ACHN (cell line): ENCODE measurements at places on chromosomes 7 and 10.

DNA sequence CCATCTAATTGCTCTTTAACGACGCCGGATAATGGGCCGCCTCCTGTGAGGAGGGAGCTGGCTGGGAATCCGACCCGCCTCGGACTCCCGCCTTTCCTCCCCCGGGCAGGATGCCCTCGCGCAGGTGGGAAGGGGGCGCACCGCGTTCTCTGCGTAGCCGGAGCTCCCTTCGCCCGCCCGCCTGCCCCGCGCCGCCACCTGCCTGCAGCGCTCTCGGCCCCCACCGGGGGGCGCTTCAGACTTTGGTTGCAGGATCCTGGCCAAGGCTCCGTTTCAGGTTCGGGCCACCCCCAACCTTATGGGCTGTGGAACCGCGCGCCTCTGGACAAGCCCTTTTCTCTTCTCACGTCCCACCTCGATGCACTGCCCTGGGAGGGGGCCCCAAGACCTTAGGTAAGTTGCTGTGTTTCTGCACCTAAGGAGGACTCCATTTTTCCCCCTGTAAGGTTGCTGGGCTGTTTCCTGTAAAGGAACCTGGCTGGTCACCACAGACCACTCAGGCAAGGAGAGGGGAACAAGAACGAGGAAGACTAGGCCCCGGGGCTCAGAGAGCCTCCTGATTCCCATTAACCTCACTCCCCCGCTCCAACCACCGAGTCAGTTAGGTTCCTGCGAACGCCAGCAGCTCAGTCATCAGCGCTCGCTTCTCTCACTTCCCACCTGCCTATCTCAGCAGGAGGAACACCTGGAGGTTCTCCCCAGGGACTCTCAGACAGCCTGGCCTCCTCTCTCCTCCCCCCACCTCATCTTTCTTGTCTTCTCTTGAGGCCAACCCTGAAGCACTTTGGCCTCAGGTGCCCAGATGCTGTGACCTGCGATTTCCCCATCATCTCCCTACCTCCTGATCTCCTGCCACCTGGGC lies 11.3 kb upstream of the KAZALD1 start:
- DNase-seq: peak; percentile 77

- DNase-seq: peak; percentile 70
Observed at GRCh38 chr10:58266826-58267712, 625 bp downstream of the IPMK start.

DNA sequence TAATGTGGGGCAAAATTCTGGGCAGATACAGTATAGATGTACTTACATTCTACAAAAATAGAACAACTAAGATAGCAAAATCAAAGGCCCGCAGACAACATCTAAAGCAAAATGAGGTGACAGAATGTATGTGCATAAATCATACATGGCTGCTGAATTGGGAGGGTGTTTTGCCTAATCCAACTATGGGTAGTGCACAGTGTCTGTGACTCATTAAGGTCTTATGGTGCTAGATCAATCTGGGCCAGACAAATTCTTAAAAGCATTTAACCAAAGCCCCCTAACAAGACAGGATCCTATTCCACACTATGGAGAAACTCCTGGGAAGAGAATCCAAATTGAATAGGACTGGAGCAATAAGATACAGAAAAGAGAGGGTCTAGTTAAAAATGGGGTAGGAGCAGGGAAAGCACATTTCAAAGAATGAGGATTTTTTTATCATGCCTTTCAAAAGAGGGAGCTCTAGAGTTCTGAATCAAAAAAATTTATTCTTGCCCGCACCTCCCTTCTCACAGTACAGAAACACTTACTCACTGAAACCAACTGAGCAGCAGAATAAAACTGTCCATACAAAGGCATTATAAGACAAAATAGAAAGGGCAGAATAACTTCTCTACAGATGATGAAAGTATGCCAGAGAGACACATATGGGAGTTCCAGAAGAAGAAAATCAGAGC lies 181.3 kb downstream of the RNLS start:
- peak; percentile 44 for DNase-seq

DNA sequence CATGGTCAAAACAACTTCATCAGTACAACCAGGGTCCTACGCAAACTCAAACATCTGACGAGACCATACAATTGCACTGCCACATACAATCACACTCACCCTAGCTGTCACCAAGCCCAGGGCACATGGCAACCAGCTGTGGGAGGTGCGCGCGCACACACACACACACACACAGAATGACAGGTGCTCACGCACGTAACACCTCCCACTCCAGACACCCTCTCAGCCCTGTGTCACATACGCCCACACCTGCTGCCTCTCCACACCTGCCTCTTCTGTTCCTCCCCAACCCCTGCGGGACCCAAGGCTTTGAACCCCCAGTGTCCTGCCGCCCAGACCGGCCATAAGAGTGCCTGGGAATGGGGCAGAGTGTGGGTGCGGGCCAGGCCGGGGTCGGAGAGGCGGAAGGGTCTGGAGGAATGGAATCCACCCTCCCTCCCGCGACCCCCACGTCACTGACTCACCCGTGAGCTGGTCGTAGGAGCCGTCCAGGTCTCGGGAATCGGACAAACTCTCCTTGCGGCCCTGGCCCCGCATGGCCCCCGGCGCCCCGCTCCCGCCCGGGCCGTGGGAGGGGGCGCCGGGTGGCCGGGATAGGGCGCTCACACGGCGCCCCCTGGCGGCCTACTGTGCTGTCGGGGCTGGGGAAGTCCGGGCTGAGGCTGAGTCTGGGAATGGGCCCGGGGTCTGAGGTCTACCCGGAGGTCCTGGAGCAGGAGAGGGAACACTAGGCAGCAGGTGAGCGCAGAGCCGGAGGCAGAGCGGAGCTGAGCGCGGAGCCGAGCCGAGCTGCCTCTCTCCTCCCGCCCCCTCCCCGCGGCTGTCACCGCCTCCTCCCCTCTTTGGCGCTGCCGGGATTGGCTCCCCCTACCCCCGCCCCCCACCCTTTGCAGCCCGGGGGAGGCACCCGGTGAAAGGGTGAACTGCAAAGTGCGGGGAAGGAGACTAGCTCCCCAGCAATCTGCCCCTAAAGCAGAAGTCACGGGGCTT lies at the start of gene KCNIP2:
KCNIP2 (minus strand) TSS at position 769 of the 990 bp plus-strand sequence; CDS start at position 537, 232 bp downstream.
- no peak for DNase-seq

GRCh38 chr7:133025056-133025455 lies 56.8 kb downstream of the CHCHD3 start:
- DNase-seq: no peak

GRCh38 chr10:118730756-118731456 lies 23.9 kb downstream of the CACUL1 start:
- no peak for DNase-seq

- DNase-seq: no peak
Observed at GRCh38 chr10:787933-788651, 98.6 kb upstream of the DIP2C start.

DNA sequence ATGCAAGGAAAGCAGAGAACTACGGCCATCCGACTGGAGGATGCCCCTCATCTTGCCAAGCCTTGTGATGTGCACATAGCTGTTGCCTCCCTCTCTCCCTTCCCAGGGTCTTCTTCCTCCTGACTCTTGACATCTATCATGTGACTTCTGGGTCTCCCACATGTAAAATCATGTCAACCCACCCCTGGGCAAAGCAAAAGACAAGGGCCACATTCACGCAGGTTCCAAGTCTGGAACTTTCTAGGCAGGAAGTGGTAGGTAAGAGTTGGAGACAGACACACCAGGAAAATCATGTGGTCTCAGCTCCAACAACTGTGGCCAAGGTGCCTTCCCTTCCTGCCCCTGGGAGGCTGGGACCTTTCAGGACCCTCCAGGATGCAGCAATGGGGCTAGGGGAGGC lies 187.3 kb downstream of the CXCL12 start:
- no peak for DNase-seq
